ENCODE measurements at places on chromosomes 4 and X.

DNA sequence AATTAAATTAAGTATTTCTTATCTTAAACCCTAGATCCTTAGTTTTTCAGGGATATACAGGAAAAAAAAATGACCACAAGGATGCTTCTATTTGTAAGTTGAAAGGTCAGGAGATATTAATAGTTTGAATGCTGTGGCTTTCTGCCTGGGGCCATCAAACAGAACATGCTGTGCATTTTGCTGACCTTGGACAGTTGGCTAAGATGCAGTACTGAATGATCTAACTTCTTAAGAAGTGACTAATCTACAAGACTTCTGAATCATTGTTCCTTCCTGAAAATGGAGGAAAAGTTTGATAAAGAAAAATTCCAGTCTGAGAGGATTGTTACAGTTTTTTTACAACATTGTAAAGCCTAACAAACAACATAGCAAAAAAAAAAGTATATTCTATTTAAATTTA lies 237.8 kb upstream of the JADE1 start:
- DNase-seq: no peak

GRCh38 chr4:133584714-133585113 lies 435.6 kb downstream of the PCDH10 start:
- DNase-seq: no peak

- no peak for DNase-seq
Measured at GRCh38 chrX:24298191-24298590, 15.7 kb downstream of the SUPT20HL2 start.

- no peak for DNase-seq
Measured at GRCh38 chr4:7775396-7775795, 164.3 kb downstream of the AFAP1 start.

GRCh38 chr4:100098681-100099080 lies 91.6 kb downstream of the DDIT4L start:
- DNase-seq: no peak

DNA sequence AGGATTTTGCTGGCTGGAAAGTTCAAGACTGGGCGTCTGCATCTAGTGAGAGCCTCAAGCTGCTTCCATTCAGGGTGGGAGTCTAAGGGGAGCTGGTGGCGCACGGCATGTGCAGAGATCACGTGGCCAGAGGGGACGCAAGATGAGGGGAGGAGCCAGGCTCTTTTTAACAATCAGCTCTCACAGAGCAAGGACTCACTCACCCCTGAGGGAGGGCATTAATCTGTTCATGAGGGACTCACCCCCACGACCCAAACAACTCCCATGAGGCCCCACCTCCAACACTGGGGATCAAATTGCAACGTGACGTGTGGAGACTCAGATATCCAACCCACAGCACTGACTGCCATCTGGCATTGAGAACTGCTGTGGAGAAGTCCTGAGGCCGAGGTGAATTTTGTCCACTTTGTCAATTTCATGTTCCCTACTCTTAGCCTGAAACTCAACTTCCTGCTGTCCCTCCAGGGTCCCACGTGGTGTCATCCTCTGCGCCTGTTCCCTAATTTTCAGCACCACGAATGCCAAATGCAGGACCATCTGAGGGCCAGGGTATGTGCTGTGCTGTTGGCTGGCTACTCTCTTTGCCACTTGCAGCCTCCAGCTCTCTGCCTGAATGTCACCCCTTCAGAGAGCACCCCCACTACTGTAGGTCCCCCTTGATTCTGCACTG lies 5.6 kb downstream of the ZFP92 start:
- no peak for DNase-seq

DNA sequence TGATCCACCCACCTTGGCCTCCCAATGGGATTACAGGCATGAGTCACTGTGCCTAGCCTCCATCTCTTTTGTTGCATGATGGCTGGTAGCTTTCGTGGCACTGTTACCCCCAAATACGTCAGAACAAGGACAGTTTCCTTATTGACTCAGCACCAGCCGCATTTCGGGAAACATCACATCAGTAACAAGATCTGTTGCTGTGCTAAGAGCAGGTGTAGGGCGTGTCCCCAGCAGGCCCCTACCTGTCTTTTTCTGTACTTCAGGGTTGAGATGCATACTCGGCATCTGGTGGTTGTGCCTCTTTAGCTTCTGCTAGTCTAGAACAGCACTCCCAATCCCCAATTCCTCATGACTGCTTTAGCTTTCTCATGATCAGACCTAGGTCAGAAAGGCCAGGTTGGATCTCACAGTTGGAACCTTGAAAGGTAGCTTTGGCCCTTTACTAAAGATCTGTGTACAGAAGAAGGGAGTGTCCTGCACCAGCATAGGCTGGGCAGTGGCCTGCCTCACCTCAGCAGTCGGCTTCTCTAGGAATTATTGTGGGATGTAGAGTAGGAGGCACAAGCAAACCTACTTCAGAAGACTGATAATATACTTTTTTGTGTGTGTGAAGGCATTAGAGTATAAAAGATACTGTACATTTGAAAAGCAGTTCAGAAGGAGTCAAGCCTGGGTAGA lies 36.8 kb downstream of the NSD2 start:
- DNase-seq: no peak

DNA sequence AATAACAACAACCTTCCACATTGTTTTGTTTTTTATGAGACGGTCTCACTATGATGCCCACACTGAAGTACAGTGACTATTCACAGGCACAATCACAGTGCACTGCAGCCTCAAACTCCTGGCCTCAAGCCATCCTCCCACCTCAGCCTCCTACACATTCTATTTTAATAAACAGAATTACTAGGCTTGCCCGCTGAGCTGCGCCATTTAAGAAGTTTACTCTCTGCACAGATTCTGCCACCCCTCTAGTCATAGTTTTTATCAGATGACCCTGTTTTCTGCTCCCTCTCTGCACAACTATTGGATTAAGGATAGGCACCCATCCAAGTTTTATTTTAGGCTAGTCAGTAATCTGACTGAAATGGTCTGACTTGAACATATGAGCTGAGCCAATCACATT lies 11.3 kb upstream of the COX18 start:
- no peak for DNase-seq

DNA sequence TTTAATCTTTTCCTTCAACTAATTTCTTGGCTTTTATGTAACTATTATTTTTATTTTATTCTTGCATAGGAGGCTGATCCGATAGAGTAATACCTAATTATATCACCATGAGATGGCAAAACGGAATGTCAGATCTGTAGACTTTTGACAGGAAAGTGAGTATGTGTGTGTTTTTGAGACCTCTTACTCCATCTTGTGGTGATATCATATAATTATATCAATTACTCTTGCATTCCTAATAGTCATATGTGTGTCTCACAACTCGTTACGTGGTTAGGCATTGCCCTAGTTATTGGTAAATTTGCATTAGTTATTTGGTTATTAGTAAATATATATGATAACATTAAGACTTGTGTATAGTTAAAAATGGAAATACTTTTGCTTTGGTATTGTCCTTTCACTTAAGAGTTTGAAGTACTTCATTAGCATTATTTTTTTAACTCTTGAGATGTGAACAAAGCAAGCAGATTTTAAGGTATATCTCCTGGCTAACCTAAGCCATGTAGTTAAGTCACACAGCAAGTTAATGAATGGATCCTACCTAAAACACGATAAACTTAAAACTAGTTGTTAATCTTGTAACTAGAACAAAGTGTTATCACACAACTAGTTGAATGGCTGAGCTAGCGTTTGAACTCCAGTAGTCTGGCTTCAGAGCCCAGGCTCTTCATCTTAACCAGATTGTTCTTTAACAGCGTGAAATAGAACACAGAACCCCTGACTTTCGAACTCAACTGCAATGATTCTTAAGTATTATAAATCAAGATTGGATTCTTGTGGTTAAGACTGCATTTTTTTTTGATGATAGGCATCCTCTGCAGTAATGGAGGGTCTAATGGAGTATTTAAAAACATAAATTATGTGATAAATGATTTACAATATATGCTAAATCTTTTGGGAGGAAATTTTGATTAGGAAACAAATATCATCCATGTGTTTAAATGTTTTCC lies 67.1 kb downstream of the PGRMC2 start:
- DNase-seq: no peak

GRCh38 chr4:100510551-100510950 lies 7.3 kb downstream of the EMCN start:
- no peak for DNase-seq

GRCh38 chr4:180521181-180521580 lies 1722.0 kb upstream of the TENM3 start:
- no peak for DNase-seq

DNA sequence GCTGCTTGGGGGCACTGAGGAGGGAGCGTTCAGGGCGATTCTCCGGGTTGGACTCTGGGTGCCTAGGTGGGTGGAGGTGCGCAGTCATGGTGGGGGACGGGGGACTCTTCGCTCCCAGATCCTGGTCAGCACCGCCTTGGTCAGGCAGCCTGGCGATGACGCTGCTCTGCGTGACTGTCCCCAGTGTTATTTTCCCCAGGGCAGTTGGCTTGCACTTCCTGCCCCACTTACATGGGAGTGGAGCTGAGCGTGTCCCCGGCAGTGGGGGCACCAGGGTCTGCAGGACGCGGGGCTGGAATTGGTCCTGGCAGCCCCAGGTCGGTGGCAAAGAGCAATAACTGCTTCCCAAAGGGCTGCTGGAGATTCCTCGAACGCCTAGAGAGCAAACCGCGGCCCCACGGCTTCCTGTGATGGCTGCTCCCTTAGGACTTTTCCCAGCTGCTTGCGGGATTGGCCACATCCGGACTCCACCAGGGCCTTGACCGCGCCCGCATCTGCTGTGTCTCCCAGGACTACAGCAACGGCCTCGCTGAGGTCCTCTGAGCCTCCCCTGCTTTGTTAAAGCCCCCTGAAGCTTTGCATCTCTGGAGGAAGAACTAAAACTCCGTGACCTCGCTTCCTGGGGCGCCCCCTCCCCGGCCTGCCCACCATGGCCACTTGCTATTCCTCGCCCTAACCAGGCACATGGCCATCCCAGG lies 35.3 kb upstream of the GPR78 start:
- DNase-seq: no peak

DNA sequence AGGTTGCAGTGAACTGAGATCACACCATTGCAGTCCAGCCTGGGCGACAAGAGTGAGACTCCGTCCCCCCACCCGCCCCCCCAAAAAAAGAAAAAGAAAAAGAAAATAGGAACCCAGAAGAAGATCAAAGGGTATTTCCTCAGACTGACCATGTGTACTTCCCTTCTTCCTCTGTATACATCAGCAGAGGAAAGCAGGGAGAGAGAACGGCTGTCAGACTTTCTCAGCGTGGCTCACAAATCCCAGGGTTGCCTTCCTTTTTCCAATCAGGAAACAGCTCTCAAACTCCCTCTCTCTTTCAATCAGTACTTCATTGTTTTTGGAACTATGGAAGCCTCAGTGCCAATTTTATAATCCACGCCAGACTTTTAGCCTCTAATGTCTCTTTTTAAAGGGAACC lies 59.1 kb downstream of the CHRNA9 start:
- DNase-seq: no peak

- no peak for DNase-seq
Measured at GRCh38 chr4:141658309-141658708, 21.9 kb downstream of the IL15 start.

DNA sequence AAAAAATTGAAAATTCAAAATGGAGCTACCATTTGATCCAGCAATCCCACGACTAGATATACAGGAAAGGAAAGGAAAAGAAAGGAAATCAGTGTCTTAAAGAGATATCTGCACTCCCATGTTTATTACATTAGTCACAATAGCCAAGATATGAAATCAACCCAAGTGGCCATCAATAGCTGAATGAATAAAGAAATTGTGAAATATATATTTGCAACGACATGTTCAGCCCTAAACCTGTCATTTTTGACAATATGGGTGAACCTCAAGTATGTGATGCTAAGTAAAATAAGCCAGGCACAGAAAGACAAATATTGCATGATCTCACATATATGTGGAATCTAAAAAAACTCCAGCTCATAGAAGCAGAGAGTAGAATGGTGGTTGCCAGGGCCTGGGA lies 155.1 kb downstream of the ANXA5 start:
- no peak for DNase-seq

DNA sequence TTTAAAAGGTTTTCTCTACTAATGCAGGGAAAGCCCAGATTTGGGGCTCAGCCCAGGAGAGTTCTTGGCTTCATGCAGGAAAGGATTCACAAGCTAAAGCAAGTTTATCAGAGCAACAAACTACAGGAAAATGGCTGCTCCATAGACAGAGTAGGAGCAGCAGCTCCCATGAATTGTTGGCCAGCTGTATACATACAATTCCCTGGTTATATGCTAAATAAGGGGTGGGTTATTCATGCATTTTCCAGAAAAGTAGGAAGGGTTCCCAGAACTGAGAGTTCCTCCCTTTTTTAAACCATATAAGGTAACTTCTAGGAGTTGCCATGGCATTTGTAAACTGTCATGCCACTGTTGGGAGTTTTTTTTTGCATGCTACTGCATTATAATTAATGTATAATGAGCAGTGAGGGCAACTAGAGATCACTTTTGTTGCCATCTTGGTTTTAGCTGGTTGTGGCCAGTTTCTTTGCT lies 2.6 kb downstream of the C4orf33 start:
- DNase-seq: no peak

- DNase-seq: no peak
Measured at GRCh38 chr4:52843958-52844357, 18.2 kb upstream of the RASL11B start.

GRCh38 chr4:16652732-16653305 lies 245.6 kb downstream of the LDB2 start:
- no peak for DNase-seq

DNA sequence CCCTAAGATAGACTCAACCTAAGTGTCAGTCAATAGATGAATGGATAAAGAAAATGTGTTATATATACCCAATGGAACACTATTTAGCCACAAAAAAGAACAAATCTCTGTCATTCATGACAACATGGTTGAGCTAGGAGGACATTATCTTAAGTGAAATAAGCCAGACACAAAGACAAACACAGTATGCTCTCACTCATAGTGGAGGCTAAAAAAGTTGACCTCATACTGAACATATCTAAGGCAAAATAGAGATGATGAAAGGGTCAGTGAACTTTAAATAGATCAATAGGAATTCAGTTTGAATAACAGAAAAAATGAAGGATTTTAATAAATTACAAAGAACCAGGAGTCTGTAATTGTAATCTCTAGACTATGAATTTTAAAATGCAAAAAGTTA lies 106.5 kb downstream of the SOWAHB start:
- no peak for DNase-seq

DNA sequence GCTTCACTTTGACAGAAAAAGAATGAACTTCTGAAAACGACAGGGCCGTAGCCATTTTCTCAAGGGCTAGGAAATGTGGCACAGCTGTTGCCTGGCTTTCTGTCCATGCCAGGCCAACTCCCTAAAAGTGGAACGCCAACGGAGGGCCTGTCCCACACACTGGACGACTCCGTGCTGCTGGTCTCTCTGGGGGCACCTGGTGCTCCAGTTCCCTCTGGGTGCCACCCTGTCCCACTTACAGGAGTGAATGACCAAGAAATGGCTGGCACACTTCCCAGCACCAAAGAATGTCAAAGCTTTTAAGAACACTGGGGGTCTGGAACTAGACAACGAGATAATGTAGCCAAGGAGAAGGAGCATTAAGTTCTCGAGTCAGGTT lies 40.9 kb downstream of the GATB start:
- no peak for DNase-seq

GRCh38 chr4:67746797-67747495 lies 7.2 kb downstream of the GNRHR start:
- no peak for DNase-seq

GRCh38 chr4:111323916-111324315 lies 701.0 kb upstream of the PITX2 start:
- no peak for DNase-seq
